ENCODE measurements at places on chromosomes 3 and 15. TPM values are rescaled to one million over a fixed set of nuclear protein-coding genes. Genes with fewer than 3 reads are reported as not detected.

GRCh38 chr3:170777564-170777926, 92.5 kb downstream of the RPL22L1 start:
- H3K27me3 ChIP-seq: peaks cover 35% of the 10 kb centered on the region
- no peaks in the 10 kb centered on the region for H3K36me3 ChIP-seq
- no peak overlapping the region for H3K27ac ChIP-seq
- H3K4me1 ChIP-seq: no peaks in the 10 kb centered on the region

DNA sequence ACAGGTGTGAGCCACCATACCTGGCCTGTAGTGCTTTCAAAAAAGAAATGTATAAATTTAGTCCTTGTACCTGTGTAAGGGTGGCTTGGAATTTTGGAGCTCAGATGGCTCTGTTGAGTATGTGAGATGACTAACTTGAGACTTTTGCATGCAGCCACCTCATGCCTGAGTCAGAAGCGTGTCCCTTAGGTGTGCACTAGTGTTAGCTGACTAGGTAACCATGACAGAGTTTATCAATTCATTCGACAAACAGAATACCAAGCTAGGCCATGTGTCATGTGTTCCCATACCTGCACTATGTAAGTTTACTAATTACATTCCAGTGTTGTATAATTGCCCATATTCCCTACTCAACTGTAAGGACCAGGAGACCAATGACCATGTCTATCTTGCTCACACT, 4.0 kb upstream of the ZNF639 start:
- H3K27ac ChIP-seq: no peak overlapping the region
- no peaks in the 10 kb centered on the region for H3K36me3 ChIP-seq
- H3K4me3 ChIP-seq: no peak overlapping the region
- H3K27me3 ChIP-seq: peaks cover 20% of the 10 kb centered on the region

DNA sequence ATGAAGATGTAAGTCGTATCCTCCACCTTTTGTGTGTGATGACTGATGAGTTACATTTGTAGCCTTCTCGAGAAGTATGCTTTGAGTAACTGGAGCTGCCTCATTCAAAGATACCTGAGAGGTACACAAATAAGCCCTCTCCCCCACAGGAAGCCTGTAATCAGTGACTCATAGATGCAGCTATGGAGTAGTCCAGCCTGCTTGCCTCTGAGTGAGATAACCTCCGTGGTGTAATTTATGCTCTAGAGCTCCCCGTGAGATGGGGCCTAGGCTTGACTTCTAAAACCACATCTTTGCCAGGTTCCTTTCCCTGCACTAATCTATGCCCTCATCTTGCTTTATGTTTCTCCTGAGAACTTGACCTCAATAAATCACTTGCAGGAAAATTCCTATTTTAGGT, 291.7 kb downstream of the SUCLG2 start:
- no peak overlapping the region for H3K27ac ChIP-seq
- H3K4me1 ChIP-seq: peaks cover 28% of the 10 kb centered on the region
- no peak overlapping the region for H3K4me3 ChIP-seq
- peak; percentile 51 for DNase-seq

GRCh38 chr3:49867871-49868321, 1.8 kb downstream of the CAMKV start:
- no peaks in the 10 kb centered on the region for H3K36me3 ChIP-seq
- no peaks in the 10 kb centered on the region for H3K4me1 ChIP-seq
- peaks cover 65% of the 10 kb centered on the region for H3K27me3 ChIP-seq

GRCh38 chr3:169513672-169514071, 149.8 kb downstream of the MECOM start:
- DNase-seq: no peak
- H3K27ac ChIP-seq: no peak overlapping the region
- H3K27me3 ChIP-seq: no peaks in the 10 kb centered on the region
- H3K4me3 ChIP-seq: no peak overlapping the region

GRCh38 chr15:40976819-40977218, 23.5 kb downstream of the CHAC1 start:
- H3K4me3 ChIP-seq: no peak overlapping the region
- H3K27ac ChIP-seq: no peak overlapping the region
- no peak for DNase-seq
- H3K4me1 ChIP-seq: no peaks in the 10 kb centered on the region
- H3K36me3 ChIP-seq: peaks cover 9% of the 10 kb centered on the region
- no peaks in the 10 kb centered on the region for H3K27me3 ChIP-seq

DNA sequence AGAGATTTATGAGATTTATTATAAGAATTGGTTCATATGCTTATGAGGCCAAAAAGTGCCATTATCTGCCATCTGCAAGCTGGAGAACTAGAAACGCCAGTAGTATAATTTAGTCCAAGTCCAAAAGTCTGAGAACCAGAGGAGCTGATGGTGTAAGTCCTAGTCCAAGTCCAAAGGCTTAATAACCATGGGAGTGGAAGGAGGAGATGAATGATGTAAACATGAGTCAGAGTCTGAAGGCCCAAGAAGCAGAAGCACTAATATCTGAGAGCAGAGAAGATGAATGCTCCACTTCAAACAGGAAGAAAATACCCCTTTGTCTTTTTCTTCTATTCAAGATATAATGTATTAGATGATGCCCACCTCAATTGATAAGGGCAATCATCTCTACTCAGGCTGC, 185.7 kb downstream of the CGGBP1 start:
- no peaks in the 10 kb centered on the region for H3K4me1 ChIP-seq
- no peaks in the 10 kb centered on the region for H3K36me3 ChIP-seq
- DNase-seq: no peak

- H3K4me3 ChIP-seq: peak overlapping the region; percentile 91
- H3K27me3 ChIP-seq: peaks cover 3% of the 10 kb centered on the region
- H3K4me1 ChIP-seq: peaks cover 42% of the 10 kb centered on the region
- H3K36me3 ChIP-seq: peaks cover 2% of the 10 kb centered on the region
These were observed 3.4 kb downstream of the FBXL22 start for GRCh38 chr15:63600616-63601025.

DNA sequence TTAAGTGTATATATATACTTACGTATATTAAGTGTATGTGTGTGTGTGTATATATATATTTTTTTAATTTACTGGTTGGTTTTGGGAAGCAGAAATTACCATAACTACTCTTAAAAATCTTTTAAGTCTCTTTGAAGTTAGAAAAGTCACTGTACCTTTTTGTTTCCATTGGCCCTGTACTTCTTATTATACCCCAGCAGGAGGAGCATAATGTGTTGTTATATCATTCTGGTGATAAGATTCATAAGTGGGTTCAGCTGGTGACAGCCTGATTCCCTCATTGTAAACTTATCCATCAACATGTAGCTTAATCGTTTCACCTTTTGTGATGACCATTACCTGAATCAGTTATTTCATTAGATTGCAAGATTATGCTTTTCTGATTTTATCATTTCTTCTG, 30.8 kb downstream of the MLH1 start:
- DNase-seq: no peak
- no peak overlapping the region for H3K4me3 ChIP-seq
- H3K36me3 ChIP-seq: peaks cover 65% of the 10 kb centered on the region
- peaks cover 5% of the 10 kb centered on the region for H3K4me1 ChIP-seq

Gene CGGBP1
- 98.9 TPM for total RNA-seq

Gene TM6SF1
- total RNA-seq: 22.4 TPM

Gene NR2F2
- not detected for total RNA-seq

Gene RPS27L
- total RNA-seq: 192 TPM

Gene KCNMB3
- total RNA-seq: 1.4 TPM
